ENCODE measurements at places on chromosomes 6 and 20.

DNA sequence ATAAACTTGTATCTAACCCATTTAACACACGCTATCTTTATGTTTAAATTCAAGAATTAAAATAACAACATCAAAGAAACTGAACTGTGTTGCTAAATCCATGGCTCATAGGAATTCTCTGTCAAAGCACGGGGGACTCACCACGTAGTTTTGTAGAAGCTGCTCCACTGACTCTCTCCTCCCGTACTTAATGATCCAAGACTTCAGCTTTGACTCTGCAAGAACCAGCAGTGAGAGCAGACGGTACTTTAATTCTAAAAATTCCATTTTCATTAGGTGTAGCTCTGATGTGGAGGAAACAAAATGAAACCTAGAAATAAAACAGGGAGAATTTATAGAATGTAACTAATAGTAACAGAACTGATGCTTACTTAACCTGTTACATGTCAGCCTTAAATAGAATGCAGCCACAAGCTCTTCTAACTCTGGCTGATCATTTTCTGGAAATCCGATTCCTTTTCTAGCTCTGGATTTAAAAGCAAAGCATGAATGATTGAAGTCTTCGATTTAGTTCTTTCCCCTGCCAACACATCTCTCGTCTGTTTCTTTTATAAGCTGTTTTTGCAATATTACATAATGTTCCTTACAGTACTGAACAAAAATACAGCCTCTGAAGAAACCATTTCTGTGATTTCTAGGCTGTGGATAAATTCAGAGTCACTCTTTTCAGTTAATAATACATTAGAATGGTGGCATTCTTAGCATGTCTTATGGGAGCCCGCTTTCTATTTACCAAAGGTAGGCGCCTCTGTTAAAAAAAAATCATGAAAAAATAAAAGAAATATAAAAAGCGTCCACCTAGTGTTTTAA lies 165.5 kb downstream of the SYNE1 start:
- no peak for DNase-seq

DNA sequence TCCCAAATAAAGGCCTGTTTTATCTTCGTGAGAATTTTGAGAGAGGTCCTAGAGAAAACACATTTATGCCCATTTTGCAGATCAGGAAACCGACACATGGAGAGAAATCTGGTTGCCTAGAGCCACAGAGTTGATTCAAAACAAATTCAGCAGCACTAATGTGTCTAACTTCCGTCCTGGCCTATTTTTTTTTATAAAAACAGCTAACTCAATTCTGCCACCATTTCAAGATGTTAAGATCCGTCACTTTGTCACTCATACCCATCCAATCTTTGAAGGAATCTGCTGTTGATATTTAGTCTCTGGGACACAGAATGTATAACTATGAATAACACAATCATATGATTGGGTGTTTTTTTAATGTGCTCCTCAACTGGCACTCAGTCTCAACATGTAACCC lies 611.1 kb upstream of the ARID1B start:
- DNase-seq: no peak

GRCh38 chr6:20038410-20039204 lies 173.7 kb downstream of the MBOAT1 start:
- no peak for DNase-seq

GRCh38 chr6:94894300-94894699 lies 683.0 kb upstream of the MANEA start:
- no peak for DNase-seq

GRCh38 chr20:41048461-41049301 lies 20.1 kb downstream of the TOP1 start:
- DNase-seq: no peak

GRCh38 chr6:133590196-133590595 lies 298.7 kb upstream of the TCF21 start:
- no peak for DNase-seq

DNA sequence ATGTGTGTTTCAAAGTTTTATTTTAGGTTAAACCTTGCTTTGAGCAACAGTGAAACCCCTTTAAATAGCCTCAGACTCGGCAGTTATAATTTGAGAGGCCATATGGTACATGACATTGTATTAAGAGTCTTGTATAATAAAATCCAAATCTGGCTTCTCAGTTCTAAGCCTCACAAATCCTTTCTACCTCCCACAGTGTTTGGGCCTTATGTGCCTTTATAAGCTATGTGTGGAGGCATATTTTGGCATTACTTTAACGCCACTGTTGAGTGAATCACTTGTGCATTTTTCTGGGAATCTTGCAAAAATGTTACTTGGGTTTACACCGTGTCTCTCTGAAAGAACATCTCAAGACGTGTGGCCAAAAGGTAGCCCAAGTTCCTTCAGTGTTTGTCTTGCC lies 152.4 kb downstream of the COL9A1 start:
- no peak for DNase-seq

GRCh38 chr6:42226645-42227143 lies 9.0 kb upstream of the MRPS10 start:
- no peak for DNase-seq

Data from NCI-H187 treated with DMSO at 0.1 percent for 48 hours (cell line).